ENCODE measurements at places on chromosomes 2 and 18.

GRCh38 chr2:26485099-26485498 is 7.2 kb upstream of the OTOF start:
- H3K27ac ChIP-seq = no peak overlapping the region
- no peak overlapping the region for H3K4me3 ChIP-seq
- H3K27me3 ChIP-seq = no peaks in the 10 kb centered on the region
- no peaks in the 10 kb centered on the region for H3K36me3 ChIP-seq
- DNase-seq = no peak
- H3K4me1 ChIP-seq = no peaks in the 10 kb centered on the region

- no peak overlapping the region for H3K27ac ChIP-seq
- no peaks in the 10 kb centered on the region for H3K4me1 ChIP-seq
- no peak overlapping the region for H3K4me3 ChIP-seq
- H3K36me3 ChIP-seq = no peaks in the 10 kb centered on the region
- no peak for DNase-seq
Observed at GRCh38 chr2:207394812-207395534, 134.8 kb upstream of the CREB1 start.

GRCh38 chr2:171325886-171326585 is 107.8 kb downstream of the METTL8 start:
- H3K4me1 ChIP-seq = peaks cover 10% of the 10 kb centered on the region
- no peak overlapping the region for H3K4me3 ChIP-seq
- no peaks in the 10 kb centered on the region for H3K27me3 ChIP-seq
- H3K27ac ChIP-seq = no peak overlapping the region
- peaks cover 14% of the 10 kb centered on the region for H3K36me3 ChIP-seq

DNA sequence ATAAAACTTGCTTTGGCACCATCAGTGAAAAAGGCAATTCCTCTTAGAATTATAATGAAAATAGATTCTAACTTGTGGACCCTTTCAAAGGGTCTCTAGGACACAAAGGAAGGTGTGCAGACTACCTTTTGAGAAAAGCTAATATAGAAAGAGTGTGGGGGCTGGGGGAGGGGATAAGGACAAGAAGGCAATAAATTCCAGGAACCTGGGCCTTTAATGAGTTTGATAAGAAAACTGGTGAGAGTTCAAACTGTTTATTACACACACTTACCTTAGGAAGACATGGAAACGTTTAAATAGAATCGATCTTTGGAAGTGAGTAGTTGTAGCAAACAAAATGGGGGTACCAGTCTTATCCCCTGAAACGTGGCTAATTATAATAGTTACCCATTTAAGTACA is 39.6 kb upstream of the PGAP1 start:
- DNase-seq = no peak
- peaks cover 5% of the 10 kb centered on the region for H3K36me3 ChIP-seq
- no peaks in the 10 kb centered on the region for H3K27me3 ChIP-seq
- H3K4me1 ChIP-seq = no peaks in the 10 kb centered on the region
- no peak overlapping the region for H3K4me3 ChIP-seq

DNA sequence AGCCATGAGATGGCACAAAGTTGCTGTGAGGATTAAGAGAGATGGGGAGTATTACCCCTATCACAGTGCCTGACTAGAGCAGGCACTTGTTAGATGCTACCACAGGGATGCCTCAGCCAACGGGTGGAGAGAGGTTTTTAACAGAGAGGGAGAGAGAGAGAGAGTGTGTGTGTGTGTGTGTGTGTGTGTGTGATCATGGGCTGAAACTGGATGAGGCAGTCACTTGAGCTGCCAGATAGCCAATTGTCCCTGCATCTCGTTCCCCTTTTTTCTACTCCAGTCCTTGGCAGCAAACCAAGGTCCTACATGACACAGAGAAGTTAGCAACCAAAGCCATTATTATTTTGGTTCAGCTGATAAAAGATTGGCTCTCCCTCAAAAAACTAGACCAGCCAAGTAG is 3.0 kb downstream of the CD8A start:
- no peaks in the 10 kb centered on the region for H3K36me3 ChIP-seq
- no peak overlapping the region for H3K4me3 ChIP-seq
- H3K27me3 ChIP-seq = peaks cover 45% of the 10 kb centered on the region
- H3K4me1 ChIP-seq = no peaks in the 10 kb centered on the region

DNA sequence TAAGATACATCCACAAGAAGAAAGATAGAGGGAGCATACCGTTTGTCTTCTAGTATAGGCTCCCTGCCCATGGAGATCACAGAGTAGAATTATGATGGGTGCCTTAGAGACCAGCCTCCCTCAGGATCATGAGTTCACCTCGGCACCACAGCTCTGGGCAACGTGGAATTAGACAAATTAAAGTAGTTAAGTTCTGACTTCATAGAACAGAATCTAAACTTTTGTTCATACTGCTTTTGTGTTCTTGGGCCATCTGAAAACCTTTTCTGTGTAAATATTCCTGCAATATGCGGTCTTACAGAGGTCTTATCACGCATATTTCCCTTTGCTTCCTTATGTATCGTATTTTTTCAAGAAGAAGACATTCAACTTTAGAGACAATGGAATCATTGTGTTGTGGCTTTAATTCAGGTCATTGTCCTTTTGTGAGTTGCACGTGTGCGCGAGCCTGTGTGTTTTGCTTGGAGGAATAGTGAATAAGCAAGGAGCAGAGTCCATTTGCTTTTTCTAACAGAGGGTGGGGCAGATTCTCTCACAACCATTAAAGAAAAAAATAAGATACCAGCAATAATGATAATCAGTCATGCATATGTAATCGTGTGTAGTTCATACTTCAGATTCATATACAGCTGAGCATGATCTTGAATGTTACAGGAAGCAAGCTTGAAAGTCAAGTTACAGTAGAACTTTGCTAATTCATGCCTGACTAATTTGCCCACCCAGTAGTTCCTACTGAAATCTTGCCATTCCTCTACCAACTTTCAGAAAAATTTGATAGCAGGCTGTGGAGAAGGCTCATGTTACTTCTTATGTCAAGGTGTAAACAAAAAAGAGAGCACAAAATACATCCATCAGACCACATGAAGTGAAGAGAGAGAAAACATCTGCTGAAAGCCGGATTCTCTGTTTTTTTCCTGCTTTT is 243.6 kb downstream of the NEDD4L start:
- DNase-seq = no peak
- H3K4me1 ChIP-seq = peaks cover 6% of the 10 kb centered on the region
- H3K27me3 ChIP-seq = no peaks in the 10 kb centered on the region
- H3K27ac ChIP-seq = no peak overlapping the region
- no peaks in the 10 kb centered on the region for H3K36me3 ChIP-seq
- H3K4me3 ChIP-seq = no peak overlapping the region

DNA sequence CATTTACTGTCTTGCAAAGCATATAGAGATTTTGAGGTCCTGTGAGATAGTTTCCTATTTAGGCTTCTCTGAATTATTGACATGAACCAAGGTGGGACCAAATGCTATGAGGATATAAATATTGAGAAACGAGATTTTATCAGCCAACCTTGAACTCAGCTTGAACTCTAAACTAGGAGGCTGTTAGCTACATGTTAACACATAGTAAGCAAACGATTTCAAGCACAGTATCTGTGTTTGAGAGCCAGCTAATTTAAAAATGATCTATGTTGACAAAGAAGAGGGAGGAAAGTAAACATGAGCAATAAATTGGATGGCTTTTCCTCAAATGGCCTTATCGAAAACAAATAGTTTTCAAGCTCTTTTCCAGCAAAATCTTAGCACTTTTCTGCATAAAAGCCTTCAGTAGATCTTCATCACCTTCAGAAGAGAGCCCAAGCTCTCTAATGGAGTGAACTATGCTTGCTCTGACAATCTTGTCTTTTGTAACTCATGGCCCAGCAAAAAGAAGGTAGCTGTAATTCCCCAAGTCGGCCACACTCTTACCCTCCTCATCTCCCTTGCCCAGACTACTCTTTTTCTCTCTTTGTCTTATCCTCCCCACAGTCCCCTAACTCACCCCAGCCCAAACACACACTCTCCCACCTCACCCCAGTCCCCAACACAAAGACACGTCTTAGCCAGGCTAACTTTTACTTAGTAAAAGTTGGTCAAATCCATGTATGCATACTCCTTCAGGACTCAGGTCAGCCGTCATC is 14.7 kb downstream of the CD28 start:
- peaks cover 10% of the 10 kb centered on the region for H3K4me1 ChIP-seq
- H3K4me3 ChIP-seq = no peak overlapping the region
- H3K27me3 ChIP-seq = no peaks in the 10 kb centered on the region

- H3K36me3 ChIP-seq = peaks cover 8% of the 10 kb centered on the region
- H3K27ac ChIP-seq = no peak overlapping the region
- peak; percentile 64 for DNase-seq
- H3K27me3 ChIP-seq = no peaks in the 10 kb centered on the region
- peaks cover 4% of the 10 kb centered on the region for H3K4me1 ChIP-seq
Observed at GRCh38 chr2:233857511-233858141, 3.3 kb upstream of the HJURP start.

DNA sequence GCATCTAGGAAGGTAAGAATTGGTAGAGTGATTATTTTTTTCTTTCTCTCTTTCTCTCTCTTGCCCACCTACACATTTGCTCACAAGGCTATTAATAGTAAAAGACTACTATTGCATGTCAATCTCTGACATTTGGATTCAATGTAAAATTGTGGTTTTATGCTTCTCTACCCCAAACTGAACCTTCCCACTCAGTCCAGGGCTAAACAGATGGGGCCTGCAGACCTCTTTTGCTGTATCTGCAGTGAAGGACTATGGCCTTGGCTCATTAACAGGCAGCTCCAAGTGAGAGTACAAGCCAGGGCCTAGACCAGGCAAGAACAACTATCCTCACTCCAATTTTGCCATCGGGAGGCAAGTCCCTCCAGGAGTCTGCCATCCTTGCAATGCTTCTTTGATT is 68.3 kb upstream of the ARL4C start:
- H3K4me1 ChIP-seq = no peaks in the 10 kb centered on the region
- peaks cover 15% of the 10 kb centered on the region for H3K36me3 ChIP-seq
- no peak for DNase-seq
- H3K4me3 ChIP-seq = no peak overlapping the region
- H3K27ac ChIP-seq = no peak overlapping the region

- no peak for DNase-seq
- no peaks in the 10 kb centered on the region for H3K4me1 ChIP-seq
- H3K36me3 ChIP-seq = no peaks in the 10 kb centered on the region
- no peak overlapping the region for H3K27ac ChIP-seq
Observed at GRCh38 chr18:54149078-54149697, 75.3 kb downstream of the MBD2 start.

- no peak for DNase-seq
- no peak overlapping the region for H3K27ac ChIP-seq
- no peak overlapping the region for H3K4me3 ChIP-seq
- H3K36me3 ChIP-seq = peaks cover 6% of the 10 kb centered on the region
Observed at GRCh38 chr18:25587545-25587944, 235.6 kb upstream of the ZNF521 start.
